Endothelial cell of coronary artery (primary cell): ENCODE measurements at places on chromosomes 5 and 9. TPM values are rescaled to one million over a fixed set of nuclear protein-coding genes. Genes with fewer than 3 reads are reported as not detected.

The SEMA6A gene
- total RNA-seq = 0.47 and 0.54 TPM in 2 replicates

The ACTL7A gene
- not detected in 2 replicates for total RNA-seq

The GRIA1 gene
- total RNA-seq = under 0.01 TPM in 1 of 2 replicates, not detected in the other

The SLC24A2 gene
- not detected in 2 replicates for total RNA-seq

The CAMK4 gene
- total RNA-seq = 0.47 and 4.9 TPM in 2 replicates

The FAM78A gene
- total RNA-seq = 2.3 and 4.5 TPM in 2 replicates

The GOLM1 gene
- total RNA-seq = 57.8 and 73.6 TPM in 2 replicates

The SLC4A9 gene
- not detected in 2 replicates for total RNA-seq

The SLC31A2 gene
- 4.3 and 5.0 TPM in 2 replicates for total RNA-seq

The HAVCR2 gene
- 0.19 TPM in 1 of 2 replicates, not detected in the other for total RNA-seq

The SLC45A2 gene
- total RNA-seq = 0.09 TPM in 1 of 2 replicates, not detected in the other

The PKD2L2 gene
- not detected in 2 replicates for total RNA-seq

The LECT2 gene
- total RNA-seq = not detected in 2 replicates

The FIBCD1 gene
- 0.09 and 0.19 TPM in 2 replicates for total RNA-seq

The C5orf52 gene
- total RNA-seq = not detected in 2 replicates

The CKMT2 gene
- 0.19 TPM in 1 of 2 replicates, not detected in the other for total RNA-seq

The SLC25A2 gene
- 0.09 and 0.19 TPM in 2 replicates for total RNA-seq

The ZNF483 gene
- total RNA-seq = 1.3 and 1.8 TPM in 2 replicates

The CDH9 gene
- not detected in 2 replicates for total RNA-seq

The TPRN gene
- 4.4 and 5.6 TPM in 2 replicates for total RNA-seq

The TLR4 gene
- 43.6 and 92.9 TPM in 2 replicates for total RNA-seq

The DNAI1 gene
- total RNA-seq = 0.45 TPM in 1 of 2 replicates, not detected in the other

The CCDC171 gene
- 0.56 and 0.81 TPM in 2 replicates for total RNA-seq

The WNT8A gene
- not detected in 2 replicates for total RNA-seq

The IRX4 gene
- not detected in 2 replicates for total RNA-seq

The FOXI1 gene
- under 0.01 TPM in 1 of 2 replicates, not detected in the other for total RNA-seq

The PTPA gene
- 80.2 and 101 TPM in 2 replicates for total RNA-seq

The TRIO gene
- 141 and 314 TPM in 2 replicates for total RNA-seq

The FOXD4L5 gene
- 0.09 TPM in 2 replicates for total RNA-seq

The GRXCR2 gene
- not detected in 2 replicates for total RNA-seq

The KCNV2 gene
- total RNA-seq = not detected in 2 replicates

The GLRA1 gene
- not detected in 2 replicates for total RNA-seq

The TEK gene
- 91.3 and 91.8 TPM in 2 replicates for total RNA-seq

The FOXD1 gene
- total RNA-seq = 0.09 and 0.38 TPM in 2 replicates

The DIRAS2 gene
- total RNA-seq = not detected in 2 replicates

The IRGM gene
- total RNA-seq = not detected in 2 replicates

The PAX5 gene
- not detected in 2 replicates for total RNA-seq

The CATSPER3 gene
- total RNA-seq = 0.09 and 0.19 TPM in 2 replicates

The PRPF4 gene
- 26.6 and 27.1 TPM in 2 replicates for total RNA-seq

The CA9 gene
- 0.19 TPM in 1 of 2 replicates, not detected in the other for total RNA-seq

The TMOD1 gene
- 0.09 and 0.28 TPM in 2 replicates for total RNA-seq

The DAPK1 gene
- 45.3 and 65.3 TPM in 2 replicates for total RNA-seq

The CD14 gene
- total RNA-seq = 0.09 and 2.2 TPM in 2 replicates

The TMED7 gene
- total RNA-seq = 82.1 and 95.5 TPM in 2 replicates

The FAM153A gene
- total RNA-seq = 0.28 TPM in 1 of 2 replicates, not detected in the other

The ORM2 gene
- total RNA-seq = not detected in 2 replicates

The PITX1 gene
- 0.09 and 1.4 TPM in 2 replicates for total RNA-seq

The DIPK1B gene
- 100 and 125 TPM in 2 replicates for total RNA-seq

The SHROOM1 gene
- 4.2 and 4.3 TPM in 2 replicates for total RNA-seq

The ANKRD18B gene
- 0.94 and 2.7 TPM in 2 replicates for total RNA-seq

The SPINK7 gene
- not detected in 2 replicates for total RNA-seq
